ENCODE measurements at places on chromosomes 2 and 18. TPM values are rescaled to one million over a fixed set of nuclear protein-coding genes. Genes with fewer than 3 reads are reported as not detected.

GRCh38 chr18:48827291-48828193, 123.2 kb downstream of the SMAD7 start:
- DNase-seq, result no peak

- DNase-seq, result no peak
Measured at GRCh38 chr2:50594233-50594632, 437.7 kb downstream of the NRXN1 start.

DNA sequence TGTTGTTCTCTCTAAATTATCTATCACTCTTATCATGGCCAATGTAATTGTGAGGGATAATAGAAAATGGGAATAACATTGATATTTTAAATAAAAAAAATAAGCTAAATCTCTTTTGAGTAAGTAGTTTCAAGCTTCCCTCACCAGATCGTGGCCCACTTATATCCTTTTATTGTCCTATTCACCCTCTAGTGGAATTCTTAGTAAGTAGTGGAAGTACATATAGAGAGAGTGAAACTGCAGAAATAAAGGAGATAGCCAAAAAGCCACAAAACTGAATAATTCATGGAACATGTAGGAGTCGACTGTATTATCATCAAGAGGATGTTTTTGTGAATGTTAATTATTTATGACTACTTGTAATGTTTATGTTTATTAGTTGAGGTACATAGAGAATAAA, 66.1 kb upstream of the DTNA start:
- no peak for DNase-seq

GRCh38 chr2:70528929-70529328, 24.7 kb downstream of the TGFA start:
- no peak for DNase-seq

DNA sequence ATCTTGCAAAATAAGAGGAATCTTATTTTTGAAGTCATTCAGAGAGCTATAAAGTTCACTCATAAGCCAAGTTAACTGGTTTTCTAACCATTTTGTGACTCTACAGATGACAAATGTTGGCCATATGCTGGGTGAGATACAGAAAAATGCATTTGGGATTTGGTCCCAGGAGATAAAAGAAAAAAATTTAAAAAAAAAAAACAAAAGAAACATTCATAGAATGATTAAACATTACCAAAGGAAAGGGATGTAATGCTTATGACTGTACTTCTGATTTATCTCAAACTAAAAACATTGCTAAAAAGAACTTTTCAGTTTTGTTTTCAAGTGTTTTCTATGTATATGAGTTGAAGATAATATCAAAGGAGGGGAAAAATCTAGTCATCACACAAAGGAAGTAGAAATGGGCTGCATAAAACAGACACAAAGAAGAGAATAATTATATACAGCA, 43.1 kb downstream of the PELI1 start:
- no peak for DNase-seq

GRCh38 chr2:6441800-6442199, 423.9 kb downstream of the CMPK2 start:
- DNase-seq, result no peak

- DNase-seq, result no peak
Measured at GRCh38 chr2:88831071-88831791, 139.8 kb downstream of the RPIA start.

- no peak for DNase-seq
Measured at GRCh38 chr2:28228434-28228995, 164.1 kb upstream of the FOSL2 start.

DNA sequence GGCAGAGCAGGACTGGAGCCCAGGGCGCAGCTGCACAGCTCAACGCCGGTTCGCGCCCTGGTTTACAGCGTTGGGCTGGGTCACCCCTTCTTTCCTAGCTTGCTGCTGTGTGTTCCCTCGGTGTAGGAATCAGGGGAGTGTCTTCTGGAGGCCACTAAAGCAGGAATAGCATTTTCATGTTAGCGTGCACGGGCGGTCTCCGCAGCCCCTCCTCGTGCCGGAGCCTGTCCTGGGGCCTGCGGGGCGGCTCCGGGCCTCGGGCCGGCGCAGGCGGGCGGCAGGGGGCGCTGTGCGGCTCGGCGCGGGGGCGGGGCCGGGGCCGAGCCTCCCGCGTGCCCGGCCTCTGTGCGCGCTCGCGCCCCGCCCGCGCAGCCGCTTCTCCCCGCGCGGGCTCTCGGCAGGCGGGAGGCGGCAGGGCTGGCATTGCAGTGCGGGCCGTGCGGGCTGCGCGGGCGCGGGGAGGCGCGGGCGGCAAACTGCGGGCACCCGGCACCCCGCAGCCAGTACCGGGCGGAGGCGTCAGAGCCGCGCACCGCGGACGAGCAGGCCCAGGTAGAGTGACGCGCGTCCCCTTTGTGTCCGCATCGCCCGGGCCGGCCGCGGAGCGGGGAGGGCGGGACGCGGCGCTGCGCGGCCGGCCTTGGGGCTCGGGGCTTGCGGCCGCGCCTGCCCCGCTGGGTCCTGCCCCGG, at the start of gene RNF144A:
TSS of gene RNF144A (plus strand) at position 342 of the 690 bp plus-strand sequence. CDS start 79,515 bp downstream, outside the sequence.
- DNase-seq, result no peak

GRCh38 chr2:35651688-35652323, 703.8 kb upstream of the CRIM1 start:
- DNase-seq, result no peak

- DNase-seq, result no peak
Measured at GRCh38 chr2:127254386-127254981, 34.4 kb upstream of the CYP27C1 start.

The LRATD1 gene
- polyA plus RNA-seq, result 1.9 TPM

The PPP4R1 gene
- 101 TPM for polyA plus RNA-seq

The ABCG8 gene
- polyA plus RNA-seq, result not detected

The HRH4 gene
- polyA plus RNA-seq, result 0.01 TPM

All from AG04450 (cell line).